ENCODE measurements at places on chromosomes 2 and 18.

GRCh38 chr2:52658598-52658997 is 1109.0 kb upstream of the CHAC2 start:
- DNase-seq: no peak

DNA sequence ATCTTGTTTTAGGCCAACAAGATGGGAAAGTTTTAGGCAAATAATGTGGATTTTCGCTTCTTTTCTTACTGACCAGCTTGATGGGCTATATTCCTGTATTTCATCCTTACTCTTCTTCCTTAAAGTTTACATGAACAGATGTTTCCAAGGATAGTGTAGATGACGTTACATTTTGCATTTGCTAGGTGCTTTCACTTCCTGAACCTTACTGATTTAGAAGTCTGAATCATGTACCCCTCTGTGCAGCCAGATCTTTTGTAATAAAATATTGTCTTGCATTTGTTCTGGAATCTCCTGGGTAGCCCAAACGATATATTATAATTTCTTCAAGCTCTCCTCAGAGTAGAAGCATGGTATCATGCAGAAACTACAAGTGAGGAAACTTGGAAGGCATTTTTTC is 93.4 kb downstream of the CALCRL start:
- DNase-seq: no peak

- peak; percentile 87 for DNase-seq
These were observed 18.5 kb upstream of the IGFBP5 start for GRCh38 chr2:216713691-216714336.

DNA sequence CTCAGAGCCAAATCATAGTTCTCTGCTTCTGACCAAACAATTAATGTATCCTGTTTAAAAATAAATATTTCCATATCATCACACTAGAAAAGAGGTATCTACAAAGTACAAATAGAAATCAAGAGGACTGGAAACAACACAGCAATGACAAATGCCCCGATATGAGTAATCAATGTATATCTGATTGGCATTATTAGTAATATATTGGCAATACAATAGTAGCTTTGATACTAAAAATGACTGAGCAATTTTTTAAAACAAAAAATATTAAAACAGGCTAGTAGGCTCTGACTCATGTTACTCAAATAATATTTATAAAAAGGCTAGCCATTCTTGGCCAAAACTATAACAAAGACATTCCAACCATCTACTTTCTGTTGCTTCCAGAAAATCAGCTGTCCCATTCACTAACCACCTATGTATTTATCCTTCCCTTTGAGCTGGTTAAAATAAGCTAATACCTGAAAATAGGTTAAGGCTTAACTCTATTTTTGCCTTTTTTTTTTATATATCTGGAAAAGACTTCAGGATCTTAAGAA is 13.3 kb downstream of the PPP4R3B start:
- DNase-seq: no peak

DNA sequence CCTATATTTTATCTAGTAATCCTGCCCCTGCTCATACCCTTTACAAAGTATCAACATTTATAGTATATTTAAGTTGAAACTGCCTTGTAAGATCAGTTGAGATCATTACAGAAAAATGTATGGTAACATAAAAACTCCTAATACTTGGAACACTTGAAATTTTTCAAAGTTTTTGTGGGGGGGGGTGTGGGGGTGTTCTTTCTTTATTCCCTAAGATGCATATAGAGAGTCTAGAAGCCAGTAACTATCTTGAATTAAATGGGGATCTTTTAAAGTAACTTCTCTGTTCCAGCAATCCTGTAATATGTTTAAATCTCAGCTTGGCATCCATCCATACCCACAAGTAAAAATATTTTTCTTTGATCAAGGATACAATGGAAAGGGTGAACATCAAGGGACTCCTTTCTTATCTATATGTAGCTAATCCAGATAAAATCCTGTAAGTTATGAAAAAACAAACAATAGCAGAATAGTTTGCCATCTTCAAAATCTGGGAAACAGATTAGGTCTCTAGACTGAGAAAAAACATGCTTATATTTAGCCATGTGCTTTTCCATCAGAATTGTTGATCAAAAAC is 455.3 kb downstream of the MEIS1 start:
- peak; percentile 27 for DNase-seq

- DNase-seq: no peak
These were observed 1132.8 kb downstream of the LRP1B start for GRCh38 chr2:140998017-140998416.

DNA sequence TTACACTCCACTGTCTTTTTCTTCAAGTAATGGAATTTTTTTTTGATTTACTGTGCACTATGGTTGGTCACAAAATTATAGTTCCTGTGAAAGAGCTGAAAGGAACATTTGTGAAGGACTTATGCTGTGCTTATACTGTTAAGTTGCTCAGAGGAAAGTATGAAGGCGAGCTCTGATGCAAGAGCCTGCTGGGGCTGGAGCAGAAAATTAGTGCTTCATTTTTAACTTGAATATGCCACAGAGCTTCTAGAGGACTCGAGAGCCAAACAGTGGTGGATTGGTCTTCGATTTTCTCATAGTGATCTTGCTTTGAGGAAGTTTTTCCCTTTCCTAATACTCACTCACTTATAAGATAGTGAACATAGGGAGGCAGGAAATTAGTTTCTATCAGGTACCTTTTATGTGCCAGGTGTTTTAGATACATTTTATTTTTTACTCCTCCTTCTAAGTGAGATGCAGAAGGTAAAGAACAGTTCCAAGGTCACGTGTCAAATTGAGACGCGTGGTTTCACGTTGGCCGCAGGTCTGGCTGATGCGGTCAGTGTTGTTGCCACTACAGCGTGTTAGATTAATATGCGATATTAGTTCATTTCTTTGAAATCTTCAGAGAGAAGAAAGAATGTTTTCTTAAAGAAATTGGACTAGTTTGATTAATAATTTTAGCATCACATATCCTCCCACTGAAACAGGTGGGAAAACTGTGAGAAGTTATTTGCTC is 20.2 kb downstream of the GATA6 start:
- no peak for DNase-seq

Measured in NCI-H226 (cell line).